CD4-positive, alpha-beta memory T cell (primary cell): ENCODE measurements at places on chromosomes 3 and 15.
A peak's percentile ranks its signal among the peaks of the same experiment; 100 is the strongest.

DNA sequence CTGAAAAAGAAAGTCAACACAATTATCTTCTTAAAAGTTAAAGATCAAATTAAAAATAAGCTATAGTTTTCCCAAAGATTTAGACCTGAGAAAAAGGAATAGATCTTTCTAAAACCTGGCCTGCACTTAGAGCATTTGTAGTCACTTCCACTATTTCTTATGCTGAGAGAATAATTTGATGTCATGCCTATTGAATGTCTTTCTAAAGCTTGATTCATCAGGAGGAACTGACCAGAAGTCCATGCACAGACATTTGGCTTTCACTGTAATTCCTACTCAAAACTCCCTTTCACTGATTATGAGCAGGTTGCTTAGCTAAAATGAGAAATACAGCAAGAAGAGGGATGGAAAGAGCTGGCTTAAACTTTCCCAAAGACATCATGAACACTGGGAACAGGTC lies 4.3 kb downstream of the GREM1 start:
- DNase-seq = no peak

DNA sequence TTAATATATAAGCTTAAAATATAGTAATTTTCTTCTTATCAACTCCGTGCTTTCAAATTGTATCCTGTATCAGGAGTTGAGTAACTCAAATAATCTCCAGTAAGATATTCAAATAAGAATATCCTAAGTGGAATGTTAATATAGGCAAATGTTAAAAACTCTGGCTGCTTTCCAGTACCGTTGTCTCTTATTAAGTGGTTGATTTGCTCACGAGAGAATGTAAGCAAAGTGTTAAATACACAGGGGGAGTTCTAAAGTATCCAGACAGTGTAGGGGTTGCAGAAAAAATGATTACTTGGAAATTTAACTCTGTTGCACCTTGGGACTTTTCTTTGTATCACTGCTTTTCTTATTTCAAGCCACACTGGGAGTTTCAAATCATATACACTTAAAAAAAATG lies 478.9 kb upstream of the TBL1XR1 start:
- DNase-seq = no peak

DNA sequence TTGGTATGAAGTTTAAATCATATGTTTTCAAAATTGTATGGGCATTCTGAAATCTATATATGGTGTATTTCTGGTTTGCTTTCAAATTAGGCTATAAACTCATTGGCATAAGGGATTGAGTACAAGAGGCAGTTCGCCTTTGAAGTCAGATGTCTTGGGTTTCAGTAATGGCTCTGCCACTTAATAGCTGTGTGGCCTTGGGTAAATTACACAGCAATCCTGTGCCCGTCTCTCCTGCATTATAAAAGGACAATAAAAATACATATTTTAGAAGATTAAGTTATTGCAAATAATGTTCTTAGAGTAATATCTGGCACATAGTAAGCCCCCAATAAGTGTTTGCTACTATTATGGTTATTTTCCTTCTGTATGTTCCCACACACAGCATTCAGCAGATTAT lies 20.4 kb upstream of the STRIT1 start:
- no peak for DNase-seq

GRCh38 chr3:163779396-163780344 lies 1298.6 kb downstream of the SI start:
- DNase-seq = no peak

GRCh38 chr3:12232785-12233300 lies 56.0 kb upstream of the PPARG start:
- no peak for DNase-seq

GRCh38 chr15:72722071-72722696 lies 36.2 kb downstream of the BBS4 start:
- peak; percentile 60 for DNase-seq

DNA sequence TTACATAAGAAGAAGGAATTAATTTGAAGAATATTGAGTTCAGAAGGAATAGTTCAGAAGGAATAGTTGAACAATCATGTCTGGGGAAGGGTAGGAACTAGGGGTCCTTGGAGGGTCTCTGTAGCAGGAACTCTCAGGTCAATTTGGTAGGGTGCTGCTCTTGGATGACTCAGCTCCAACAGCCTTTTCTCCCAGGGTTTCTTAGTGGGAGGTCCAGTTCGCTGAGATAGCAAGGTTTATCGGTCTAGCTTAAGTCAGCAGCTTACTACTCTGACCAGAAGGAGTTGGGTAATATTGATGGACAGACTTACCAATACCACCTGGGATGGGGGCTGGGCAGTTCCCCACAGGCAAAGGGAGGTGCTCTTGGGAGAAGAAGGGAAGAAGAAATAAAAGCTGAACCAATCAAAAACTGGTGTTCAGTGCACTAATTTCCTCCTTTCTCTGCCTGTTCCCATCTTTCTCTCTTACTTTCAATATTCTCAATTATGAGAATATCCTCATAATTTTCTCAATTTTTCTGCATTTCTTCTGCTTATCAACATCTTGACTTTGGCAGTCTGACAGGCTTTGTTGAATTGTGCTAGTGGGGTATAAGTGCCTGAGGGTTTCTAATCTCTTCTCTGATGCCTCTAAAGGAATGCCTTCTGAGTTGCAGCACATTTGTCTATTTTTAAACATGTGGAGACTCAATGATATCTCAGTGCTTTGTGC lies 14.4 kb upstream of the MITF start:
- no peak for DNase-seq

- no peak for DNase-seq
Measured at GRCh38 chr3:113232342-113232741, 21.0 kb downstream of the BOC start.

DNA sequence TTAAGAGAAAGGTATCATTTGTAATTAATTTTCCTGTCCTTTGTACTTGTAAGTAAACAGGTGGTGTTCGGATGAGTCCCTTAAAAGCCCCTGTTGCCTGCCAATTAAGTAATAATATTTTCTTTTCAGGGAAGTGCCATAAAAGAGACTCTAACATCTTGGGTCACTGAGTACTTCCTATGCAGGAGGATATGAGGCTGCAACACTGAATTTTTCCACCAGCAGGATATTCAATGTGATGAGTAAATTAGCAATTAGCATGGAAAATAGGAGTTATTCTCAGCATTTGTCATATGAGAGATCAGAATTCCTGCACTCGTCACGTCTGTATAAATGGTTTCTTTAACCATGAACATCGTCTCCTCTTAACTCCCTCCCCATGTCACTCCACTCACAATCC lies 45.4 kb downstream of the WWTR1 start:
- no peak for DNase-seq

DNA sequence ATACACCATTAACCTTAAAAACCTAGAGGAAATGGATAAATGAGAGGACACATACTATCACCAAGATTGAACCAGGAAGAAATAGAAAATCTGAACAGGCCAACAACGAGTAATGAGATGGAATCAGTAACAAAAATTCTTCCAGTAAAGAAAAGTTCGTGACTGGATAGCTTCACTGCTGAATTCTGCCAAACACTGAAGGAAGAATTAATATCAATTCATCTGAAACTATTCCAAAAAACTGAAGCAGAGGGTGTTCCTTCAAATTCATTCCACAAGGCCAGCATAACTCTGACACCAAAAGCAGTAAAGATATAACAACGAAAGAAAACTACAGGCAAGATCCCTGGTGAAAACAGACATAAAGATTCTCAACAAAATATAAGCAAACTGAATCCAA lies 195.8 kb upstream of the GPR149 start:
- no peak for DNase-seq

DNA sequence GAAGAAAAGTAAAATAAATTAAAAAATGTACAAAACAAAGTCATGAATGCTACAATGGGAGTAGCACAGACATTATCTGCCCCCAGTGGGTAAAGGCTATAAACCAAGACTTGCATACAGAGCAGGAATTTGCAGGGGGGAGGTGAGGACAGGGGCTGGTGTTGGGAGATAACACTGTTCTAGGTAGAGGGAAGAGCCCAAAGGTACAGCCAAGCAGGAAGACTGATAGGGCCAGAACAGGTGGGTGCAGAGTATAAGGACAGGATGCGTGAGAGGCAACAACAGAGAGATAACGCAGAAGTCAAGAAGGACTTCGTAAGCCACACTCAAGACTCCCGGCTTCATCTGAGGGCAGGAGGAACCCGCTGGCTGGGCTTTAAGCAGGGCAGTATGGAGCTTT lies 146.5 kb downstream of the CTNNB1 start:
- no peak for DNase-seq

DNA sequence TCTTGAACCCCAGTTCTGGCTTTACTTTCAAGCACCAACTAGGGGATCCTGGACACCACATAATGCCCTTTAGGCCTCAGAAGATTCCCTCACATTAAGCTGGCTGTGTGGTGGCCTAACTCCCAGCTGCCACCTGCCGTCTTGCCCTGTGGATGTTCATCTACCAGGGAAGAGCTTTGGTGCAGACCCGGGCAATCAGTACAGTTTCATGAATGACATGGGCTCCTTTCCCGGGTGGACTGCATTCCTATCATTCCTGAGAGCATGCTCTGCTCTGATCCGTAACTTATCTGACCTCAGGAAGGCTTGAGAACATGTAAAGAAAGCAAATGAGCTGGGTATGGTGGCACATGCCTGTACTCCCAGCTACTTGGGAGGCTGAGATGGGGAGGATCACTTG lies 50.0 kb upstream of the GSK3B start:
- no peak for DNase-seq

DNA sequence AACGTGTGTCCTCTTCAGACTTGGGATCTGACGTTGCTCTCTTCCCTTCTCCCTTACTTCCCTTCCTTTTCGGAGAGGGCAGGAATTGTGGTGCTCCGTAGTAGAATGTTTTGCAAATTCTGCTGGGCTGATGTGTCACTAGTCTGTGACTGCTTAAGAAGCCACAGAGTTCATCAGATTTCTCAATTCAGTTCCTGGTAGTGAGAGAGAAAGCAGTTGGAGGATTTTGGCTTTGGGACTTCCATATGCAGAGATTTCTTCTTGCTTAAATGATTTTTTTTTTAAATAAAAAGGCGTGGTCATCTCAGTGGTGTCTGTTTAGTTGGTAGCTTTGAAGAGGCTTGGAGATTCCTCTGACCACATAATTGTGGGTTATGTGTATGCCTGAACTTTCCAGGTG lies 10.1 kb downstream of the CEMIP start:
- no peak for DNase-seq

- no peak for DNase-seq
Measured at GRCh38 chr3:132117642-132118041, 82.8 kb upstream of the CPNE4 start.

DNA sequence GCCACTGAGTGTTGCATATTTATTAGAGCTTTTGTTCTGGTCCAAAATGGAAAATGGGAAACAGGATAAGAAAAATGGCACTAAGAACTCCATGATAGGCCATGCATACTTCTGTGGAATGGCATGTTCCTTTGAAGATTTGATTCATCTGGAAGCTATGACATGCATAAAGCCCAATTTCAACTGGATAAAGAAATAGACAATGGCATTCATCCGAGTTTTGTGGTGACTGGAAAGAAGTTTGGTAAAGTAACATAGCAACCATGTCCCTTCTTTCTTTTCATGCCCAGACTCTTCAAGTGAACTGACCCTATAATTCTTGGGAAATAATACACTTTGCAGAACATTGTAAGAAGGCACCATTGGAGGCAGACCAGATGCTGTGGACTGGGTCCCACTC lies 368.4 kb upstream of the IL12A start:
- DNase-seq = no peak

- peak; percentile 68 for DNase-seq
Measured at GRCh38 chr15:72365844-72366243, 10.0 kb downstream of the HEXA start.

DNA sequence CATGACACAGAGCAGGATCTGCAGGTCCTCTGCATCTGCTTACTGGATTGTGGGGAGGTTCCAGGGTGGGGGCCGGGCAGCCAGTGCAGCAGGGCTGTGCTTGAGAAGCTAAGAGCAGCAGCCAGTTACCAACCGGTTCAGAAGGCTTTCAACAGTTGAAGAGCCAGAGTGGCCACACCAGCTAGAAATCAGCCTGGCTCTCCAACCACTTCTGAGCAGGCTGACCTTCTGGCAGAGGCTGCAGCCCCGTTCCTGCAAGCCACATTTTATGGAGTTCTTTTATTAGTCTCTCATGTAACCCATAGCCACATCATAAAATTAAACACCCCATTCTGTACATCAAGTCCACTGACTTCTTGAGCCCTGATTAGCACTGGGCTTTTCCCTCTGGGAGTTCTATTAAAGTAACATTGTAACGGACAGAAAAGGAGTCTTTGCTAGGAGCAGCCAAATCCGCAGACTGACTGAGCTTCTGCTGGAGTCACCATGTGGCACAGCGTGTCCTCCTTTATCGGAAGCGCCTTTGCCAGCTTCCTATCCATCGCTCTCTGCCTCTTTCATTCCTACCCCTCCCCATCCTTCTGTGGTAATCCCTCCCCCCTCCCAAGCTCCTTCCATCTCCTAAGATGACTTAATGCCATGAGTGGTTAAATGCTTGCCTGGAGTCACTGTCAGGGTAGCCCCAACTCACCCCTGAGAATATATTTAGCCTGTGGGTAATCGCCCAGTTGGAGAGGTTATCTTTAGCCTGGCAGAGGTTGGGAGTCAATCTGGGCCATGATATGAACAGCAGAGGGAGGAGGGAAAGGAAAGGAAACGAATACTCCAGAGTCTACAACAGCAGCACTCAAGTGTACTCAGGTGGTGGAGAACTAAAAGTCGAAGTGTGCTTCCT lies 138.5 kb upstream of the HES1 start:
- no peak for DNase-seq
